ENCODE measurements at places on chromosomes 12 and 14.

DNA sequence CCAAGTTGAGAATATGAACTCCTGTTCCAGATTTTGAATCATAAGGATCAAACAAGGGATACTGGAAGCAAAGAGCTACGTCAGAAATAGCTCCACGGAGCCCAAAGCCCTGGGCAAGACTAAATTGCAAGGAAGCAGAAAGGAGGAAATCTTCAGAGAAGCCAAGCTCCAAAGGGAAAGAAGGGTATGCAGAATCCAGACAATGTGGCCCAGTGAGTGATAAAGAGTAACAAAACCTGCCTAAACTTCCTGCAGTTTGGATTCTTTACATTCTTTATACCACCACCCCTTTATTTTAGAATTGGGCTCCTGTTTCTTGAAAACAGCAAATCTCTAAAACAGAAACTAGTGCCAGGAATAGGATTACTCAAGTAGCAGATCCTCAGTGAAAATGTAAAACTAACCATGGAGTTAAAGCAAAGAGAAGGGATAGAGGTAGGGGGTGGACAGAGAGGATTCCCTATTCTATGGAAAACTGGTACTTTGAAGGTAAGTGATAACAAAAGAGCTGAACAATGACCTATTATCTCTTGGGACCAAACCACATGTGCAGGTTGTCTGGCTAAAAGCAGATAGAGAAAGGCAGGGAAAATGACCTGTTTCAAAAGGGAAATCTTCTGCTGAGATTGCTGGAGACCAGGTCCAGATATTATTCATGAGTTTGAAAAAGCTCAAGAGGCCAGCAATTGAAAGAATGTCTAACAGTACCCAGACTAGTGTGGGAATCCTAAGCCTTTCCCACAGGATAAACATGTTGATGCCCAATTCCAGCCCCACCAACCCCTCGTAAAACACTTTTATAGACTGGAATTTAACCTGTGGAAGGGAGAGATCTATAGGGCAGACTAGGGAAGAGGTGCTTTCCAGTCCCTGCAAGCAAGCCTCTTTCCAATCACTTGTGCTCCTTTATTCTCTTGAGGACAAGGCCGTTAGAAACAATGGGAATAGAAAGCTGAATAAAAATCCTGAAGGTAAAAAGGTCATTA lies 24.5 kb downstream of the MBIP start:
- DNase-seq = no peak

GRCh38 chr14:58296726-58297125 lies 1.6 kb upstream of the ARID4A start:
- DNase-seq = no peak

DNA sequence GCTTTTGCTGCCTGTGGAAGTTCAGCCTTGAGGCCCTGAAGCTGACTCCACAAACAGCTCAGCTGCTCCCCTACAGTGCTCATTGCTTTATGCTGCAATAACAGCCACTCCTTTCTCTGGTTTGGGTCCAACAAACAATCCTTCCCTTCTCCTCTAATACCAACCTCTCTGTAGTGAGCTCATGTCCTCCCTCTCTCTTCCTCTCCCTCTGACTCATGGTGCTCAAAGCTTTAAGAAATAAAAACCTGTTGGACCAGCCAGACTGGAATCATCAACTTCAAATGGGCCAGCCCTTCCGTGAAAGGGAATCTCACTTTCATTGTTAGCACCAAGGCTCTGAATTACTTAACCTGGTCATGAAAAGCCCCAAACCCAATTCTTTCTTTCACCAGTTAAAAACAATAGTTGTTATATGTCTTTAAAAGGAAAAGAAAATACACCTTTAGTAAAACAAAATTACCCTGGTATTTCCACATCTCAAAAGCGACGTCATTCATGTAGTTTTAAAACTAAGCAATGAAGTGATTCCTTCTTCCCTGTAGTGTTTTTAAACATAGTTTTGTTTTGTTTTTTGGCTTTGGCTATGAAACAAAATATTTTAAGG lies 126.4 kb downstream of the DUSP6 start:
- no peak for DNase-seq

- DNase-seq = no peak
Measured at GRCh38 chr12:106883426-106883825, 72.3 kb upstream of the TMEM263 start.

- peak; percentile 87 for DNase-seq
Measured at GRCh38 chr14:93219103-93219726, 12.2 kb downstream of the UBR7 start.

DNA sequence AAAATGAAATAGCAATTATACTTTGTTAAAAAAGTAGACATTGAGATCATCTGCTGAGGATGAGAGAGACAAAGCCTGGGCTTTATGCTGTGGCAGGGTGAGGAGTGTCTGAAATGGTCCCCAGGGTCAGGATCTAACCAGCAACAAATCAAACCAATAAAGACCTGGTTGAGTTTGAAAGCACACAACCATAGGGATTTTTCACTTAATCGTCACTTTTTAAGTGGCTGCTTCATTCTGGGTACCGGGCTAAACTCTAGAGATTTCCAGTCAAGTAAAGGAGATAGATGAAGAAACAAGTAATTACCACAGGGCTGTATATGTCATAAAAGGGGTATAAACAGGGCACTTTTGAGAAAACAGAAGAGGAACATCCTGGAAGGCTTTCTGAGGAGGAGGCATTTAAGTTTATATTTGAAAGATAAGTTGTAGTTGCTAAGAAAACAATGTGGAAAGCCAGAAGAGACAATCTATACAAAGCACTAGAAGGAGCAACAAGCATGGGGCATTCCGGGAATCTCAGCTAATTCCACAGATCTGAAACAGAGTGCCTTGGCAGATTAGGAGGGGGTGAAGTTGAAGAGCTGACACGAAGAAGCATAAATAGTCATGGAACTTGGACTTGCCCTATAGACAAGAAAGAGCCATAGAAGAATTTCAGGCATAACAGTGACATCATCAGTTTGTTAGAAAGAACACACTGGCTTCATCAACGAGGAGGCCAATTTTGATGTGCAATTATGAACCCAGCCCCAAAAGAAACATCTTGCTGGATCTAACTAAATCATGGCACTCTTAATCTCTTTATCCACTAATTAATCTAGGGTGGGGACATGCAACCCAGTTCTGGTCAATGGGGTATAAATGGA lies 46.9 kb upstream of the FRS2 start:
- no peak for DNase-seq

DNA sequence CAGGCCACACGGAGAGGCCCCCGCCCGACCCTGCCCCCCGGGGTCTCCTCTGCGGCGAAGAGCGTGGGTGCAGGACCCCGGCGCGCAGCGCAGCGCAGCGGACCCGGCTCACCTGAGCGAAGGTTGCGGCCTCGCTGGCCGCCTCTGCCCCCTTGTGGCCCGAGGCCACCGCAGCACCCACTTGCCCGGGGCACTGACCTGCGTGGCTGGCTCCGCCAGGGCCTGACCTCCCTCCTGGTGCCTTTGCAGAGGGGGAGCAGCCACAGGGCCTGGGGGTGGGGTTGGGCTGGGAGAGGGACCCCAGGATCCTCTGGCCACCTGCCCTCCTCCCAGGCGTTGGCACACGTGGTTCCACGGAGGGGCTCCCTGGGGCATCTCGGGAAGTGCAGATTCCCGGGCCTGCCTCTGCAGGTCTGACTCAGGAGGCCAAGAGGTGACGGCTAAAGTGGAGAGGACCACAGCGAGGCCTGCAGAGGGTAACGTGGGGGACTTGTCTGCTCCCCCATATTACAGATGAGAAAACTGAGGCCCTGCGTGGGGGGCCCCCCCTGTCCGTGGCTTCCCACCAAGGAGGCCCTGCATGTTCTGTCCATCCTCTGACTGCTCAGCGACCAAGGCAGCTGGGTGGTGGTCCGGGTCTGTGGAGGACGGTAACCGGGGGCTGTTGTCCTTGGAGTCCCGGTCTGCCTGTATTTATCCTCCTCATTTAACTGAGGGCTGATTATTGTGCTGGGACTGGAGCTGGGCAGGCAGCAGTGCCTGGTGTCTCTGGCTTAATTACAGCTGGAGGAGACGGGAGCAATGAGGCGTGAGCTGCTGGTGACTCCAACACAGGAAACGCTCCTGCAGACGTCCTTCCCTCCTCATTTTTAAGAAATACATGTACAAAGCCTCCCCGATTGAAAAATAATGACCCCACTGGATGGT lies 67.9 kb upstream of the BEGAIN start:
- peak; percentile 93 for DNase-seq
